Activated CD4-positive, alpha-beta memory T cell treated with anti-CD3 and anti-CD28 coated beads, Interleukin-2, amount 10 ng/mL, durations not matched to agents 7 days and 5 days (primary cell): ENCODE measurements at places on chromosomes 6 and 20. TPM values are rescaled to one million over a fixed set of nuclear protein-coding genes. Genes with fewer than 3 reads are reported as not detected.
A peak's percentile ranks its signal among the peaks of the same experiment; 100 is the strongest.

GPR6 gene
- not detected for total RNA-seq

BPIFB2 gene
- total RNA-seq: not detected

DNA sequence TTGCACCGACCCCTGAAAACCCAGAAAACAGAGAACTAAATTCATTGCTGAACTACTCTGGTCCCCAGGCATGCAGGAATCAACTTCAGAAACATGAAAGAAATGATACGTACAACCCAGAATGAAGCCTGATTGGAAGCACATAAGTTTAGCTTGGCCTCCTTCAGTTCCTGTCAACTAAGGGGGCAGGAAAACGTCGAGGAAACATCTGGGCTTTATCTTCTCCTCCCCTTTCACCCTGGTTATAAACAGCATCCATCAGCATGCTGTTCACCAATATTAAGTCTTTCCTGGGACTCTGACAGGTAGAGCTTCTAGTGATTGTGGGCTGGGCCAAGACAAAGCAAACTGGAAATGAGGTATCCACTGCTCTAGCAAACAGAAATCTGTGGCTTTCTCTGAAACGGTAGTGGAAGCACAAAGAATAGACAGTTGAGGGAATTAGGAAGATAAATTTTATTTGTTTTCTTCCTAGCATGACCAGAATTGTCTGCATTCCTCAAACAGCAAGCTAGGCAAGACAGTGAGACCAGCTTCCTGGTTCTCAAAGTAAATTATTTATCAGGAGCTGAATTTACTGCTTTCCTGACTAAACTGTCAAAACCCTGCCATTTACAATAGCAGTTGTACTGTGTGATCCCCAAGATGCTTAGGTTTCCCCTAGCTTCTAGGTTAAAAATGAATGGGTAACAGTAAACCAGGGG, 134.4 kb downstream of the PTPRT start:
- no peaks in the 10 kb centered on the region for H3K4me1 ChIP-seq
- H3K4me3 ChIP-seq: no peak overlapping the region
- no peak for DNase-seq
- no peaks in the 10 kb centered on the region for H3K27me3 ChIP-seq

GRCh38 chr20:21272279-21272678, 30.9 kb upstream of the XRN2 start:
- peaks cover 6% of the 10 kb centered on the region for H3K27me3 ChIP-seq
- no peak overlapping the region for H3K4me3 ChIP-seq
- no peak overlapping the region for H3K27ac ChIP-seq
- no peaks in the 10 kb centered on the region for H3K36me3 ChIP-seq
- DNase-seq: no peak

DNA sequence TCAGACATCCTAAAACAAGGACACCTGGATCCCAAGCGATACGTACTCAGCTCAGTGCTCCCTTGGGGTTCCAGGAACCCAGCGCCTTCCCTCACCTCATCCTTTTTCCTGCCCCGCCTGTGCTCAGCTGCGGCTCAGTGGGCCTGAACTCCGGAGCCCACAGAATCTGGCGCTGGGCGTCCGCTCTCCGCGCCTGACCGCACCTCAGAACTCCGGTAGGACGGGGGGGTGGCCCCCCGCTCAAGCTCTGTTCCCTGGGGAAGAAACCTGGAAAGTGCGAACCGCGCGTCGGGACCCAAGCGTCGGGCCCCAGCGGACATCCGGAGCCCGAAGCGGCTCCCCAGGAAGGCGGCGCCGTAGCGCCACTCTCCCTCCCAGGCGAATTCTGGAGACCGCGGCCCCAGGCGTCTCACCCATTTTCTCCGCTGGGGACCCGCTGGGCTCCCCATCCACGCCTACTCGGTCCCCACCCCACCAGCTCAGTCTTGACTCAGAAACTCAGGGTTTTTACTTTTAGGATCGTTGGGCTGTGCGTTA, 336 bp upstream of the LY6G5C start:
- H3K27ac ChIP-seq: peak overlapping the region; percentile 46
- peaks cover 38% of the 10 kb centered on the region for H3K4me1 ChIP-seq
- H3K27me3 ChIP-seq: no peaks in the 10 kb centered on the region
- peak; percentile 56 for DNase-seq

CENPB gene
- total RNA-seq: 67.0 TPM

- H3K27me3 ChIP-seq: no peaks in the 10 kb centered on the region
- peaks cover 25% of the 10 kb centered on the region for H3K36me3 ChIP-seq
- DNase-seq: no peak
- H3K27ac ChIP-seq: no peak overlapping the region
- H3K4me1 ChIP-seq: peaks cover 46% of the 10 kb centered on the region
- no peak overlapping the region for H3K4me3 ChIP-seq
These were observed 23.6 kb downstream of the CDS2 start for GRCh38 chr20:5150226-5151076.

CDH4 gene
- 0.15 TPM for total RNA-seq

KCNK5 gene
- total RNA-seq: 8.6 TPM

DNA sequence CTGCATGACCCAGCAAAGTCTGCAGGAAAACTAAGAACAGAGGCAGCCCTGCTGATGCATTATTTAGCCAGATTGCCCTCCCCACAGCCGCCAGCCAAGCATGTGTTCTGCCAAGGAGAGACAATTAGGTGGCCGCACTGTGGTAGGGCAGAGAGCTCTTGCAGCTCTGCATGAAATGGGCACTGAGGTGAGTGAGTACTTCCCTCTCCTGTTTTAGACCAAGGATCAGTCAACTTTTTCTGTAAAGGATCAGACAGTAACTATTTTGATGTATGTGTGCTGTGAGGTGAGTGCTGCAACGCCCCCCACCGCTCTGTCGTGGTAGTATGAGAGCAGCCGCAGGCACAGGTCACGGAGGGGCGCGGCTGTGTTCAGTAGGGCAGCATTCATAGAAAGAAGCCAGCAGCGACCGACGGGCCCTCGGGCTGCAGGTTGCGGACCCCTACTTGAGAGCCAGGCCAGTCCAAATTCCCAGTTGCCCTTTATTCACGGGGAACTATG, 23.8 kb upstream of the FAM50B start:
- H3K4me1 ChIP-seq: no peaks in the 10 kb centered on the region
- H3K27me3 ChIP-seq: no peaks in the 10 kb centered on the region
- H3K4me3 ChIP-seq: no peak overlapping the region

- no peaks in the 10 kb centered on the region for H3K27me3 ChIP-seq
- DNase-seq: no peak
- H3K36me3 ChIP-seq: no peaks in the 10 kb centered on the region
- H3K27ac ChIP-seq: no peak overlapping the region
These were observed 73.7 kb downstream of the SMLR1 start for GRCh38 chr6:130900913-130901312.

- DNase-seq: no peak
- H3K4me3 ChIP-seq: no peak overlapping the region
- H3K36me3 ChIP-seq: no peaks in the 10 kb centered on the region
- no peaks in the 10 kb centered on the region for H3K27me3 ChIP-seq
These were observed 9.4 kb upstream of the FRMD1 start for GRCh38 chr6:168088161-168089053.

DNA sequence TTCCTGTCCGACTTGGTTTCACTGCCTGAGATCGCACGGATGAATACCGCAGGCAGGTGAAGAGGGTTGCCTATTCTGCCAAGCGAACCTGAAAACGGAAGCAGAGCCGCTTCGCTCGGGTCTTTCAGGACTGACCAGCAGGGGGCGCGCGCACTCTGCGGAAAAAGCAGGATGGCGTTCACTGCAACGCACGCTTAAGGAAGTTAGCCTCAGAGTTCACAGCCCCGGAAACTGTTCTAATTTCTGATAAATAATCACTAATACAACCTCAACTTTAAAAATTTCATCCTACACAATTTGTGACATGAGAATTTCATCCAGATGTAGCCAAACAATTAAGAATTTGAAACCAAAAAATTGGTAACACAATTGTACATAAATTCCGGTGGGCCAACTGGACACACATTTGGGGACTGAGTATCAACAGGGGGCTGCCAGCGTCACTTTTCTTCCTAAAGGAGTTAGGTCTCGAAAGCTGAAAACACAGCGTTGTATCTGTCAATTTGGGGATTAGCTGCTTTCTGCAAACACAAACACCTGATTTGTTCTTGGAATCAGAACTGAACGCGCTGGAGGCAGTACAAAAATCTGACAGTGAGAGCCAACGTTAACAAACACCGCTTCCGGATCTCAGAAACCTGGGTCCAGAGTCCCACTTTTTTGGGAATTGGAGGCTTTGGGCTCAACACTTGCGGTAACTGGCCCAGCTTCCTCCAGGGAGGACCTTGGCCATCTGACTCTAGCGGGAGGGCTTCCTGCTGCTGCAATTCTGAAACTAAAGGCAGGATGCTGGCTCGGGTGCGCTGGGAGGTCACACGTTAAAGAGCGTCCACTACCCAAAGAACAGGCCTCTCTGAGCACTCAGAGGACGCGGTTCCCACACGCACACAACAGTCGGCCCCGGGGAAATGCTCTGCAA, 8.8 kb downstream of the PXDC1 start:
- H3K36me3 ChIP-seq: no peaks in the 10 kb centered on the region
- peak overlapping the region; percentile 44 for H3K4me3 ChIP-seq
- peak; percentile 89 for DNase-seq
- peaks cover 6% of the 10 kb centered on the region for H3K27me3 ChIP-seq
- H3K27ac ChIP-seq: peak overlapping the region; percentile 42

DNA sequence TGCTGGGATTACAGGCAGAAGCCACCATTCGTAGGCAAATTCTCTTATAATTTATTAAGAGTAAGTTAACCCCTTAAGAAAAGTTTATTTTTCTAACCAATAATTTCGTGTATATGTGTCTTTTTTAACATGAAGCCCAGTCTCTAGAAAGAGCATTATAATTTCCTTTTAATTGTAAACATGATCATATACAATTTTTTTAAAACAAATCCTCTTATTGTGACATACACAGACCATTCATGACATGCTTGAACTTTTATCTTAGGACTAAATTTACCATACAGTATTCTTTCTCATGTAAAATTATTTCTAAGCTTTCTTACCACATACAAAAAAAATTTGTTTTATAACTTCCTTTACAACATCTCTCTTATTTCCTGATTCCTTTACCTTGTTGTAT, 6.7 kb downstream of the ACOT13 start:
- H3K36me3 ChIP-seq: peaks cover 41% of the 10 kb centered on the region
- no peak overlapping the region for H3K4me3 ChIP-seq
- DNase-seq: no peak

DNA sequence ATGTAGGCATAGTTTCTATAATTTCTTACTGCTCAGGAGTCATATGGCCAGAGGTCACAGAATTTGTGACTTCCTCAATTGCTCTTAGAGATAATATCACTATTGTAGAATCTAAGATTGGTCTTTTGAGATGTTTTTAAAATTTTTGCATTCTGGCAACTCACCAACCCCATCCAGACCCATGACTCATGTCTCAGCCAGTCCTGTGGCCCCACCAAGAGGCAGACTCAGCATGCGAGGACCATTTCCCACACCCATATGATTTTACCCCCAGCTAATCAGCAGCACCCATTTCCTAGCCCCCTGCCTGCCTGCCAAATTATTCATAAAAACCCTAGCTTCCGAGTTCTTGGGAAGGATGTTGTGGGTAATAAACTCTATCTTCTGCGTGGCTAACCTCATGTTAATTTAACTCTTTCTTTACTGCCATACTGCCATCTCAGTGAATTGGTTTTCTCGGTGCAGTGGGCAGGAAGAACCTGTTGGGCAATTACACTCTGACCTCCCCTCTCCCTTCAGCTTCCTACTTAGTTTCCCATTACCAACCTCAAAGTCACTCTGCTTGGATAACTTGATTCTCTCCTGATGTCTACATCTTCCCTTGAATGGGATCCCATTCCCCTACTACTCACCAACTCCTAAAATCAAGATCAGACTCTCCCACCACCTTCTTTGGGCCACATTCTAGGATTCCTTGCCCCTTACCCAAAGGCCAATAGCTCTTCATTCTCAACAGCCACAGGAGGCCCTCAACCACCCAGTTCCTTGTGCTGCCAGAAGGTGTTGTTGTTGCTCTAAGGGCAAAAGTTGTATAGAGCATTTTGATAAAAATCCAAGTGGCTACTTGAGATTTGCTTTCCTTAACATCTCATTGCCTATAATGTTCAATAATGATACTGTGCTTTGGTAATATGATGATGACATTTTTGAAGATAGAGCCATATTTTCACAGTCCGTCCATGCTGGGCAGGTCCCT, 16.2 kb upstream of the IYD start:
- H3K4me3 ChIP-seq: no peak overlapping the region
- H3K27ac ChIP-seq: no peak overlapping the region
- peaks cover 10% of the 10 kb centered on the region for H3K27me3 ChIP-seq

- H3K4me3 ChIP-seq: peak overlapping the region; percentile 77
- peaks cover 35% of the 10 kb centered on the region for H3K36me3 ChIP-seq
These were observed 7.2 kb upstream of the THEMIS start for GRCh38 chr6:127907960-127908640.

GRCh38 chr6:133235221-133235620, 5.9 kb upstream of the EYA4 start:
- peaks cover 18% of the 10 kb centered on the region for H3K27me3 ChIP-seq
- H3K27ac ChIP-seq: no peak overlapping the region
- no peak overlapping the region for H3K4me3 ChIP-seq

TBPL1 gene
- 33.5 TPM for total RNA-seq

DNA sequence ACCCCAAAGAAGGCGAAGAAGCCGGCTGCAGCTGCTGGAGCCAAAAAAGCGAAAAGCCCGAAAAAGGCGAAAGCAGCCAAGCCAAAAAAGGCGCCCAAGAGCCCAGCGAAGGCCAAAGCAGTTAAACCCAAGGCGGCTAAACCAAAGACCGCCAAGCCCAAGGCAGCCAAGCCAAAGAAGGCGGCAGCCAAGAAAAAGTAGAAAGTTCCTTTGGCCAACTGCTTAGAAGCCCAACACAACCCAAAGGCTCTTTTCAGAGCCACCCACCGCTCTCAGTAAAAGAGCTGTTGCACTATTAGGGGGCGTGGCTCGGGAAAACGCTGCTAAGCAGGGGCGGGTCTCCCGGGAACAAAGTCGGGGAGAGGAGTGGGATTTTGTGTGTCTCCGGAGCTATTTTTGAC, 69.6 kb downstream of the HFE start:
- peaks cover 46% of the 10 kb centered on the region for H3K4me1 ChIP-seq
- H3K4me3 ChIP-seq: peak overlapping the region; percentile 95
- no peaks in the 10 kb centered on the region for H3K27me3 ChIP-seq
- H3K36me3 ChIP-seq: peaks cover 37% of the 10 kb centered on the region

PPIL1 gene
- total RNA-seq: 24.3 TPM

DNA sequence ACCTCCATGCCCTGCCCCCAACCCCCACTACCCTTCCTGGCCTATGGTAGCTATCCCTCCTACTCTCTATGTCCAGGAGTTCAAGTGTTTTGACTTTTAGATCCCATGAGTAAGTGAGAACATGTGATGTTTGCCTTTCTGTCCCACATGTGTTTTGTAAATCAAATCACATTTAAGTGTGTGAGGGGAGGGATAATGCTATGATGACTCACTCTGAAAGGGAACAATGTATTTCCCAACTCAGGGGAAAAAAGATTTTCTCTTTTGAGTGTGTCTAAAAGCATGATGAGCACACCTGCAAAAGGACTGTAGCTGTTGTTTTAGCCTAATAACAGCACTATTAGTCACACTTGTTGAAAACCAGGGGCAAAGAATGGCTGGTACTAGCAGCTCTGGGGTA, 193.7 kb downstream of the GJA10 start:
- DNase-seq: no peak
- H3K4me1 ChIP-seq: peaks cover 34% of the 10 kb centered on the region
- H3K27ac ChIP-seq: no peak overlapping the region
- no peak overlapping the region for H3K4me3 ChIP-seq
- peaks cover 13% of the 10 kb centered on the region for H3K27me3 ChIP-seq
